Fibroblast of villous mesenchyme (primary cell): ENCODE measurements at places on chromosomes 12 and 14. TPM values are rescaled to one million over a fixed set of nuclear protein-coding genes. Genes with fewer than 3 reads are reported as not detected.

- no peak for DNase-seq
Measured at GRCh38 chr12:88575361-88575970, 4.8 kb downstream of the KITLG start.

GRCh38 chr12:84641940-84642545 is 270.6 kb downstream of the SLC6A15 start:
- no peak for DNase-seq

DNA sequence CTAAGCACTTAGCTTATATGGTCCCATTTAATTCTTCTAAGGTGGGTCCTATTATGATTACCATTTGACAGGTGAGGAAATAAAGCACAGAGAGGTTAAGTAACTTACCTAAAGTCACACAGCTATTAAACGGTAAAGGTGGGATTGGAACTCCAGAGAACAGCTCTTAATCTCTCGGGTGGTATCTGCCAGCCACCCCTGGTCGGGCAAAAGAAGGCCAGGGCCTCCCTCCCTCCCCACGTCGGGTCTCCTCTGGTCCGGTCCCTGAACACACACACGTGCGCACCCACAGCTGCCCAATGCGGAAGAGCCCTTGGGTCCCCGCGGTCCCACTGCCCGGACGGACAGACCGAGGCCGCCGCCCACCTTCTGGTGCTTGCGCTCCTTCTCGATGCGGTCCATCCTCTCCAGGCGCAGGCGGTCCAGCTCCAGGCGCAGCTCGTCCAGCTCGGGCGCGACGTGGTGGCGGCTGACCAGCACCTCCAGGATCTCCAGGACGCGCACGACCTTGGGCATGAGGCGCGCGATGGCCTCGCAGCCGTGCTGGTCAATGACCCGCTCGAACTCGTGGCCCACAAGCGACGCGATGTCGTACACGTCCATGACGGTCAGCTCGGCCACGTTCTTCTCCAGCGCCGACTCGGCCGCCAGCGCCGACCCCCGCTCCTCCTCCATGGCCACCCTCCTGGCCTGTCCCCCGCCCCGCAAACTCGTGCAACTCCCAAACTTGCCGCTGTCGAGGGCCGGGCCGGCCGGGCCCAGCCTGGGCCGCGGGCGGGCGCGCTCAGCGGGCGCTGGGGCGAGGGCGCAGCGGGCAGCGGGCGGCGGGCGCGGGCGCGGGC is 490 bp downstream of the RILPL1 start:
- DNase-seq: peak; percentile 49

DNA sequence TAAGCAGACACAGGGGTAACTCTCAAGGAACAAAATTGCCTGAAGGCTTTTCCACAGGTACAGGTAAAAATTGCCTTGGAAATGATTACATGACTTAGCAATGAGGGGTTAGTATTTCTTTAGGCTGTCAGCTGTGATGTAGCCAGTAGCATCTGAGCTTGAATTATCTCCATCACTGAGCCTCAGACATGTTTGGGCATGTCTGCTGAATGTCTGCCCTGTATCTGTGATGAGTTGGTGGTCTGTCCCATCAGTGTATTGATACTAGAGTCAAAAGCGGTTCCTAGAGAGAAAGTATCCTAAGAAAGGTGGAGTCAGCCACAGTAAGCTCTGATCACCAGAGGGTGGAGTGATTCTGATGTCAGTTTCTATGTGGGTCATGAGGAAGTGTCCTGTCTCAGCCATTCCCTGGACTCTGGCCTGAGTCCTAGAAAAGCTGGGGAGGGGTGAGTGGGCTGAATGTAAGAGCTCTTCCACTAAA is 16.3 kb downstream of the AKAP6 start:
- peak; percentile 22 for DNase-seq

DNA sequence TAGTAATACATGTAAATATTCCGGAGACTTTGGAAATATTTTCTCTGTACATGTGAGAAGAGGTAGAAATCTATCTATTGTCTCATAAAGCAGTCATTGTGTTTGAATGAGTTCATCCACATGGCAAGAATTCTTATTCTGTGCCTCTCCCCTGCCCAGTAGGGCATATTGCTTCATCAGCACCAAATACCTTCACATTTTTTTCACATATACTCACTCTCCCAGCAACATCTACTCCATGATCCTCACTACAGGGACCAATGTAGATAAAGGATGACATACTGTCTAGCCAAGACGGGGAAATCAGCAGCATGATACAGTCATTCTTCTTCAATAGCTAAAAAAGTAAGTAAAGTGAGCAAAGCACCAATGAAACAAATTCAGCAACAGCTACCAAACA is 1.3 kb upstream of the TAS2R14 start:
- DNase-seq: peak; percentile 27

- no peak for DNase-seq
Measured at GRCh38 chr12:123000578-123000977, 20.1 kb downstream of the ARL6IP4 start.

DNA sequence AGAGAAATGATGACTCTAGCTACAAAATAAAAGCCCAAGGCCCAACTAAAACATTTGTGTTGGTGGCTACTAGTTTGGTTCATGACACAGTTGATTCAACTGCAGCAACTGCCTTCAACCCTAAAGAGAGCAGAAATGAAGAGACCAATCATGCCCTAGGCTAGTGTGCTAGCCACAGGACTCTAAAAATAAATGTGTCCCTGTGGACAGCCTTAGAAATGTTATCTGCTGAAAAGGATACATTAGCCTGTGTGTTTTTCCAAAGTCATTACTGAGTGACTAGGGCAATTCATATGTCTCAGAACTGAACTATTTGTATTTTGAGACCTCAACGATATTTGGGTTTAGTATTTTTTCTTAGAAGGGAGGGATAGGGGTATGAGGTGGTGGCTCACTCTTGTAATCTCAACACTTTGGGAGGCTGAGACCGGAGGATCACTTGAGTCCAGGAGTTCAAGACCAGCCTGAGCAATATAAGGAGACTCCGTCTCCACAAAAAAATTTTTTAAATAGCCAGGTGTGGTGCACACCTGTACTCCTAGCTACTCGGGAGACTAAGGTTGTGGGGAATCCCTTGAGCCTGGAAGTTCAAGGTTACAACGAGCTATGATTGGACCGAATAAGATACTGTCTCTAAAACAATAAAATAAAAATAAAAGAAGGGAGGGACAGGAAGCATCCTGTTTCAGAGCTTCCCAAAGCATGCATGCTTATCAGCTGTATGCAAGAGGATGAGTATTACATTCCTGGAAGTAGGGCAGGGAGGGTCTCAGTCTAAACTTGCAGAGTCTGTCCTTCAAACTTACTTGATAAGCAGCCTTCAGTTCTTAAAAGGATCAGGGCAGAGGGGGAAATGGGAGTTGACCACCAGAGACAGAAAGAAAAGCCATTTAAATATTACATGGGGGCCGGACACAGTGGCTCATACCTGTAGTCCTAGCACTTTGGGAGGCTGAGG is 29.6 kb upstream of the NAP1L1 start:
- DNase-seq: no peak

DNA sequence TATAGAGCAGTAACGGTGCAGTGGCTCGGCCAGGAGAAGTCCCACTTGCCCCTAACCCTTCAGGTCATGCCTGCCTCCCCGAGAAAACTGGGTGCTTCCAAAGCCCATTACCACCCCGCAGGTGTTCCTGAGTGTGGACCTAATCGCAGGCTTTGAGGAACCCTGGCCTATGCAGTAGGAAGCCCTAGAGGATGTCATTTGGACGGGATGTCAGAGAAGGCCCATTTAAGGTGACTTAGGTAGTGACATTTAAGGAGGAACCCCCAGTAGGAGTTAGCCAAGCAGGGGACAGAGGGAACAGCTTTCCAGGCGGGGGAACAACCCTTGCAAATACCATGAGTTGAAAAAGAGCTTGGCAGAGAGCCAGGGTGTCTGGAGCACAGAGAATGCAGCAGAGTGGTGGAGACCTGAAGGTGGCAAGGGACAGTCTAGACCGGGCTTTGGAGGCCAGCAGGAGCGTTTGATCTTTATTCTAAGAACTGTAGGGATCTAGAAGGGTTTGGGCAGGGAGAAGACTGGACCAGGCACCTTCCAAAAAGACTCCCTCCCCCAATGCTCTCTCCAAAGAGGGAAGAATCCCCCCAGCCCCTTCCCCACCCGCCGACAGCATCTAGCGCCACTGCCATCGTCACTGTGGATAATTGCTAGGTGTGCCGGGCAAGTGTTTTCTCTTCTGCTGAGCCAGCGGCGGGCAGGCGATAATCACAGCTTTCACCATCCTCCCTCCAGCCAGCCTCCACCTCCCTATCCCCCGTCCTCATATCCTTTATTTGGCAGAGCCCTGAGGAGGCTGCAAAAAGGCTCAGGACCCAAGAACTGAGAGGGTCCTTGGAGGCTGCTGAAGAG is 33.3 kb upstream of the BEGAIN start:
- DNase-seq: no peak

DNA sequence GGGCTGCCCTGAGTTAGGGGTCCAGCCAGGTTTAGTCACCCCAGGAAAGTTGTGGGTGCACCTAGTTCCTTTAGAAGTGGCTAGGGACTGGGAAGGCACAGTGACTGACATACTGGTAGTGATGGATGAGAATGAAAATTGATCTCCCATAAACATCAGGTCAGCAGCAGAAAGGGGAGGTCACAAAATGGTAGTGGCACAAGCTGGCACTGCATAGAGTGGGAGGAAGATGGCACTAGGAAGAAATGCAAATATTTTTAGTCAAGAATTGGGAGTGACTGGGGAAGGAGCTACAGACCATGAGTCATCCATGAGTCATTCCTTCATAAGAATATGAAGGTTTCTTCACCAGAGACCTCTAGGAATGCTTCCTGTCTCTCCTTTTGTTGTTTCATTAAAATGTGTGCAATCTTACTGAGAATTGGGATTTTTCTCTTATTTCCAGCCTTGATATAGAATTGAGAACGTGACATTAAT is 198.3 kb upstream of the AMIGO2 start:
- peak; percentile 88 for DNase-seq

DNA sequence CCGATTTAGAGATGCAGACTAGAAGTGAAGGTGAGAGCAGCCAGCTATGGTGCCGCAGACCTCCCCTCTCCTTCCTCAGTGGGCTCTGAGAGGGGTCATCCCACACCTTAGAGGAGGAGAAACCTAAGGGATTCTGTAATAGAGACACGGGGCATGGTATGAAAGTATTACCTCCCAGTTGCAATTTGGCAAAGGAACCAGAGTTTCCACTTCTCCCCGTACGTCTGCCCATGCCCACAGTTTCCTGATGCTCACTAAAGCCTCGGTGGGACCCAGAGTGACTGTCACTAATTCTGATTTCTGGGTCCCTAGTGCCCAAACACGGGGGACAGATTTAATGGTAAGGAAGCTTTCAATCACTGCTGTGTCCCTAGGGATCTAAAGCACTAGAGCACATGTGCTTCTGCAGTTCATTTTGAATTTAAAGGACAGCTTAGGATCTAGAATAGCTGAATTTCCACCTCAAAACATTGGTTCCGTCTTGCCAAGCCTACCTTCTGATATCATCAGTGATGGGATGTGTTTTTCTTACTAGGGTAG is 44.1 kb downstream of the DAD1 start:
- no peak for DNase-seq

DNA sequence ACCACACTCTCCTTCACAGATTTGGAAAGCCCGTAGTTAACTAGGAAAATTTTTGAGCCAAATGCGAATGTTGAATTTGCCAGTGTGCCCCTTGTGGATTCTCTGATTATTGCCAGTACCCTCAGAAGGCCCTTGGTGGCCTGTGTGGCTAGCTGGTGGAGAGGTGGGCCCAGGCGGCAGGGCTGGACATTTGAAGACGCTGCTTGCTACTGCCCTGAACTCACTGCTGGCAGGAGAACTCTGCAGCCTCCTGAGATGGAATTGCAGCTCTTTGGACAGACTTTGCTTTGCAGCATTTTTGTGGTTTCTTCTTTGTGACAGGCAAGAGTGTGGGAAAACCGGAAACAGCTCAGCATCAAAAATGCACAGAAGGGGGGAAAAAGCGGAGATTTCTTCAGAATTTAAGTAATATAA is 97.6 kb downstream of the TGFB3 start:
- peak; percentile 90 for DNase-seq

DNA sequence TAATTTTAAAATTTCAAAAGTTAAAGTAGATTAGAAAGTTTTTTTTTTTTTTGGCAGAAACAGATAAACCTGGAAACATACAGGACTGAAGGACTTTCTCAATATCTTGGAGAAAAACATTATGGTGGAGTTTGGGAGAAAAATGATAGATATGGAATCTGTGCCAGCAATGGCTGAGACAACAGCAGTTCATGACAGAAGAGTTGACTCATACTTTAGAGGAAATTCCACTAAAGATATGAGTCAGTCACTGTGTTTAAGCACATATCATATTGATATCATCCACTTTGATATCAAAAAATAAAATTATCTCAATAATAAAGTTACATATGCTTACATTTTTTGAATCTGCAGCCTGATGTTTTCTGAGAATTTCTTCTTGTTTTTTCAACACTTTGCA is 193.9 kb upstream of the OR4E1 start:
- no peak for DNase-seq

- no peak for DNase-seq
Measured at GRCh38 chr14:101708853-101709532, 52.5 kb upstream of the PPP2R5C start.

DNA sequence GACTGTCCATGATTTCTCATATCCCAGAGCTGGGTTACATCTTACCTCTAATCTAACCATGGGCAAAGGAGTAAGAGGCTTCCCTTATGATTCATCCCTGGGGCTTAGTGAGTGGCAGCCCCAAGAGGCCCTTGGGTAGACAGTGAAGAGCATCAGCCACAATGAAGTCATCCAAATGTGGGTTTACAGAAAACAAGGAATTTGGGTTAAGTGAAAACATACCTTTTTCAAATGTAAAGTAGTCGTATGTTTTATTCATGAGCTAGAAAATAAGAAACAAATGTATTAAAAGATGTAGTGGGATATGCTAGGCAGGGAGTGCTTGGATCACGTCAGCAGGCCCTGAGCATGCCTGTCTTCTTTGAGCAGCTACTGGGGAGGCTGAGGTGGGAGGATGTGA is 54.0 kb upstream of the ELK3 start:
- DNase-seq: peak; percentile 34

GRCh38 chr12:69726922-69727321 is 11.7 kb upstream of the RAB3IP start:
- no peak for DNase-seq

DNA sequence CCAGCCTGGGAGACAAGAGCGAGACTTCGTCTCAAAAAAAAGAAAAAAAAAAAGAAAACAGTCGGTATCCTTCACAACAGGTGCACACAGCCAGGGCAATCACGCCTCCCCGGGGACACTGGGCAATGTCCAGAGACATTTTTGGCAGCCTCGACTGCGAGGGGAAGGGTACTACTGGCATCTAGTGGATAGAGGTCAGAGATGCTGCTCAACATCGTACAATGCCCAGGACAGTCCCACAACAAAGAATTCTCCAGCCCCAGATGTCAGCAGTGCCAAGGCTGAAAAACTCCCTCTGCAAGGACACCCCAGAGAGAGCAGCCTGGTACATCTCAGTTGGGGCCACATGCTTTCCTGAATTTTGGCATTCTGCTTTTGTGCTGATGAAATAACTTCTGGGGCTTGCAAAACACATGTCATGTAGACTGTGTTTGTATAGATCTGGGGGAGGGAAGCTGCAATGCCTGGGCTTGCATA is 21.5 kb downstream of the ALDH2 start:
- DNase-seq: peak; percentile 75

GRCh38 chr12:48739618-48740269 is 23.2 kb upstream of the CCNT1 start:
- DNase-seq: no peak

Gene BICDL1
- 0.97 and 1.7 TPM in 2 replicates for total RNA-seq

Gene BBOF1
- 8.2 and 11.9 TPM in 2 replicates for total RNA-seq

Gene IL22
- total RNA-seq: not detected in 2 replicates
